ENCODE measurements at places on chromosomes 13 and 19. TPM values are rescaled to one million over a fixed set of nuclear protein-coding genes. Genes with fewer than 3 reads are reported as not detected.

Gene COX7A1
- total RNA-seq = not detected

Gene PIAS4
- 32.8 TPM for total RNA-seq

DNA sequence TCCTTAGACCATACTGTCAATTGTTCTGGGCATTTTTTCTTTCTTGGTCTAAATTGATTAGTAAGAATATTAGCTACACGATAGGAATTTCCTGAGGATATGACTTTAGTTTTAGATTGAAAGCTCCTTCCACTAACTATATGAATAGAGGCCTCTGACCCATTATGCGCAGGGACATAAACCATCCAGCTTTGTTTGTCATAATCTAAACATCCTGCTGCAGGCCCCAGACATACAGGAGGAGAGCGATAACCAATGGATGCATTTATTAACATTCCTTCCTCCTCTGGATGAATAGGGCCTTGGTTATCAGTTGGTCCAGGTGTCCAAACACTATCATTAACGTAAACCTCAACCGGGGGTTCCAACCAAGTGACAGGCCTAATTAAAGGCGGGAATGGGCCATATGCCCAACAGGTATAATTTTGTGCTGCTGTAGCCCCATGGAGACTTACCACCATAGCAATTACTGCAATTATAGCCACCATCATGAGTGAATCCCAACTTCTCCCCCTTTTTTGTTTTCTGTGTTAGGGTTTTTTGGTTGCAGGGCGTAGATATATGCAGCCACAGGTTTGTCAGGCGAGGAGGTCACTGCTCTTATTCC, 32.6 kb downstream of the CLEC4M start:
- no peak for ATAC-seq

GRCh38 chr13:25225970-25226369, 53.9 kb upstream of the AMER2 start:
- no peak for ATAC-seq

Gene CLDN10
- not detected for total RNA-seq

GRCh38 chr13:111420113-111420876, 99.9 kb downstream of the TEX29 start:
- no peak for ATAC-seq

GRCh38 chr19:28424077-28424476, 788.9 kb downstream of the UQCRFS1 start:
- no peak for ATAC-seq

DNA sequence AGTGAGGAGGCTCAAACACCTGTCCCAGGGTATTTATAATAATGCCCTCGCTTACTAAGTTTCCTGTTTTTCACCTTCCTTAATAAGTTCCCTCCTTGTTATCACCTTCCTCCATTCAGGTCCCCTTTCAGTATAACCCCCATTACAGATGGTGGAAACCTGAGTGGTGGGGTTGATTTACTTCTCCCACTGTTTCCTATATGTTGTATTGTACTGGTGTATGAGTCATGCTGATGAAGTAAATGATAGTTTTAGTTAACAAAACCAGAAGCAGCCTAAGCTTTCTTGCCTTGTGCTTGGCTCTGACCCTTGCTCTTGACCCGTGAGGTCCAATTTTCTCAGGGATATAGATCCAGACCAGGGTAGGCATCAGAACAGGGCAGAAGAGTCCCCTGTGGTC, 22.3 kb upstream of the TNFSF11 start:
- ATAC-seq = no peak

- ATAC-seq = no peak
Observed at GRCh38 chr19:28075229-28075628, 1137.7 kb downstream of the UQCRFS1 start.

Gene ASPDH
- total RNA-seq = not detected
